RKO (cell line): ENCODE measurements at places on chromosomes 2 and 18.

DNA sequence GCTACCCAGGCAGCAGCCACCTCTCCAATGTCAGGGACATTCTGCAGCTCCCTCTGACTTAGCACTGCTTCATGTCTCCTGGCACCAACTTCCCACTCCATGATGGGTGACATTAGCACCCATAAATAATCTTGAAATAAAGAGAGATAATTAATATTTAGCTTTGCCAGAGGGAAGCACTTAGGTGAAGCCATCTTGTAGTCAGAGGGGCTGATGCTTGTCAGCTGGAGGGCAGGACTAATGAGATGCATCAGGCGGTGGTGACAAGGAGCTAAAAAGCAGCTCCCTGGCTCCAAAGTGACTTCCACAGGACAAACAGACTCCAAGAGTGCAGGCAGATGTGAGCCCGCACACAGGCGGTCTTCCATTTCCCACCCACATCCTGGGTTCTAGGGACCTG is 153.0 kb upstream of the ID2 start:
- DNase-seq, result no peak

DNA sequence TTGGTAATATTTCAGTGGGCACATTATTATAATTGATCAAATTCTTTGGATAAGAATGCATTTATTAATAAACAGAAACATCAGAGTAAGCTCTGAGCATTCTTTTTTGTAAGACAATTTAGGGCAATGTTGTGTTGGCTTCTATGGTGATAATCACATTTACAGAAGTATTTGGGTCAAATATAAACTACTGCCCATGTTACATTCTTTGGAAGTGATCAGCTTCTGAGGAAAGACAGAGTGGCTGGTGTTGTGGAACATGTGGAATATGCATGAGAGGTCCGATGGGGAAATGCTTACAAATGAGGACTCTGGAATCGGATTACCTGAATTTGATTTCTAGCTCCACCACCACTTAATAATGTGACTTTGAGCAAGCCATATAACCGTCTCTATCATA is 19.4 kb downstream of the SERPINB13 start:
- no peak for DNase-seq

GRCh38 chr2:197280015-197280702 is 30.4 kb downstream of the ANKRD44 start:
- no peak for DNase-seq

DNA sequence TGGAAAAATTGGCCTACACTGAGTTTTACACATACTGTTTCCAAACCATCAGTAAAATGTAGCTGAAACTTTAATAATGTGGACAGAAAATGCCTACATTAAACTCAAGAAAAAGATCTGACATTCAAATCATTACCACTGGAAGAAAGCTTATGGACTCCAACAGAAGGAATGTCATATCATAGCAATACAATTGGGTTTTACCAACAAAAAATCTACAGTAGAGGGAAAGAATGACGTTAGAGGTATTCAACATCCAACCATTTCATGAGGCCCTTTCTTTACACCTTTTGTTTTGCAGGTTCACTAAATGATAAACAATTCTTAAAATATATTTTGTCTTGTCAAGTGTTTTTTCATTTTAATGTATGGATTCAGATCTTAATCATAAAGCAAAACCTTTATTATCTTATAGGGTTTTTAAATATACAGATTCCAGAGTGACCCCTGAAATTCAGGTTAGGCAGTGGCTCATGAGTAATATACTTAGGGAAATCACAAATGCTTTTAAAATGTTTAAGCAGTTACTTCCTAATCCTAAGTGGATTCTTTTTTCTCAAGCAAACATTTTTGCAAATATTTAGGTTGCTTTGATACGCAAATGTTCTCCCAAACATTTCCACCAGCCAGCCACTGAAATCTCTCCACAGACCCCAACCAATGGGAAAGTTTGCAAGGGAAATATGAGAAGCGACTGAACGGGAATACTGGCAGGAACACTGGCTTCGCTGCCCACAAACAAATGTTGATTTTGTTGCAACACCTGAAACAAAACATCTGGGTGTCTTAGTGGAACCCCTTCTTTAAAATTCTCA is 168.7 kb downstream of the TCF4 start:
- no peak for DNase-seq

DNA sequence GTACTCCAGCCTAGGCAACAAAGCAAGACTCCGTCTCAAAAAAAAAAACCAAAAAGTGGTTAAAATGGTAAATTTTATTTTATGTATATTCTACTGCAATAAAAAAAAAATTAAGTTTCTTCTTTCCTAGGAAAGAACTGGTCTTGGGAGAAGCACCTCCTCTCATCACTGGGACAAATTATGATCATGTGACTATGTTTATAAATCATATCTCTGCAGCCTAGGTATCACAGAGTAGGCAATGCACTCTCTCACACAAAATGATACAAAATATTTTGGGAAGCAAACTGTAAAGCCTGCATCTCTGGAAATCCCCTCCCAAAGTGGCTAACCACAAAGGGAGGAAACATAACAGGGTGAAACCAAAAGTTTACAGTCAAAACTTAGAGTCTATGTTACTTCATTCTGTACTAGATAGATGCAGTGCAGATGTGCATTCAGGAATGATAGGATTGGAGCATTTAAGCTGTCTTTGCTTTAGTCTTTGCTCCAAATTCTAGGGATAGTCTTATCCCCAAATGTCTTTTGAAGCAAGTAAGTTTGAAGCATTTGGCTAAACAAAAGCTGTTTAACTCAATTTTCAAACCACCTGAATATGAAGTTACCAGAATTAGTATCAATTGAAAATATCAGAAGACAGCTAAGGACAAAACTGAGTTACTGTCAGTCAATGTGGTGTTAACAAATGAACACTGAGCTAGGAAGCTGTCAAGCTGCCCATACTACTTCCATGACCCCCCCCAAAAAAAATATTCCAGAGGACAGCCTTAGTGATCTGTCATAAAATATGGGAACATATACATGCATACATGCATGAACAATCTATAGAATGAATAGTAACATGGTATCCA is 21.1 kb upstream of the MALT1 start:
- DNase-seq, result no peak

GRCh38 chr18:36331521-36331971 is 34.0 kb downstream of the FHOD3 start:
- no peak for DNase-seq

GRCh38 chr2:166921261-166921896 is 33.1 kb downstream of the XIRP2 start:
- no peak for DNase-seq

- no peak for DNase-seq
Observed at GRCh38 chr2:236286873-236287545, 22.8 kb upstream of the ASB18 start.

GRCh38 chr2:210410542-210410941 is 66.0 kb downstream of the LANCL1 start:
- no peak for DNase-seq

GRCh38 chr18:3471141-3471648 is 21.2 kb downstream of the TGIF1 start:
- no peak for DNase-seq

DNA sequence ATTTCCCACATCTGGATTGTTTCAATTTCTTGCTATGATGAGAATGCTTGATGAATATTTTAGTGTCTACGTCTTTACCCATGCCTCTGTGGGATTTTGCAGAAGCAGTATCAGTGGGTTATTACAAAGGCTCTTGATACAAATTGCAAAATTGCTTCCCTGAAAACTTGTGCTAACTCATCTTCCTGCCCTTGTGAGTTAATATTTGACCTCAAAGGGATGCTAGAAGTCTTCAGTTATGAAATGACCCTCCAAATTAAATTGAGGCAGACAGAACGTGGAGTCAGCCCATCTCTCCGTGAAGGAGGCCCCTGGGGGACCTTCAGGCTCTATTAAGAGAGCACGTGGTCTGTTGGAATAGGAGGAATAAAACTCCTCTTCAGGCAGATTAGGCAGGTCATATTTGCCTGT is 239.2 kb upstream of the HS6ST1 start:
- DNase-seq, result no peak

DNA sequence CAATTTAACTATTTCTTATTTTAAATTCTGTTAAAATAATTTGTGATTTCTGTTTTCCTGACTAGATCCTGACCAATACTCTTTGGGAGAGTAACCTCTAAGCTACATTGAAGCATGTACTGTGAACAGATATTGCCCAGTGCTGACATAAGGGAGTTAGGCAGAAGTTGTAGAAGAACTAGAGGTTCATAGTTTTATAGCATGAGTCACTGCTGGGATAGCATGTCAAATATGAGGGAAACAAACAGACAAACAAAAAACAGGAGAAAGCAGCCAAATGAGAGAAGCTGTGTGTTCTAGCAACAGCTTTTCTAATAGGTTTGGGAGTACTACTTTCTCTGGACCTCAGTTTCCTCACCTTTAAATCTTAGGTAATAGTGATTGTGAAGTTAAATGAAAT is 72.4 kb downstream of the CERS6 start:
- no peak for DNase-seq

DNA sequence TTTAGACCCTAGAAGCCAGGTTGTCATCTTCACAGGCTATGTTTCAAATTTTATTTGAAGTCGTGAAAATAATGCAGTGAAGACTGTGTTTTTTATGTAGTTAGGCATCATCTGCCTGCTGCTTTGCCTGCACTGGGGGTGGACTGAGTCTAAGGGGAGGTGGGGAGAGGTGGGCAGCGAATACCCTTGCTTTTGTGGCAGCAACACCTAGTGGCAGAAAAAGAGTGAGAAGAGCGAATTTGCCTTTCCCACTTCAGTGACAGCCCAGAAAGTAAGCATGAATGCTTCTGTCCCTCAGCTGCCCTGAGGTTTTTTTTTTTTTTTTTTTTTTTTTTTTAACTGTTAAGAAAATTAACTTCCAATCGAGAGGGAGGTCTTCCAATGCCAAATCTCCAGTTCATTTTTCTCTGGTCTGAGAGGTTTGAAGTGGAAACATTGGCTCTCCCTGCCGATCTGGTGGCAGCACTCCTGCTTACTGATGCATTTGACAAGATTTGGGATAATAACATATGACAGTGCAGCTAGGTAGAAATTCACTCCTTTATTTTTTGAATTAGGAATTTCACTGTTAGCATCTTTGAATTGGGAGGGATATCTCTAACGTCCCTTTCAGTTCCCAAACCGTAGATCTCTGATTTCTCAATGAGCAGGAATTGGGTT is 60.3 kb upstream of the LYPD6B start:
- DNase-seq, result no peak

GRCh38 chr2:46164529-46165301 is 132.5 kb upstream of the EPAS1 start:
- DNase-seq, result no peak

- DNase-seq, result no peak
Observed at GRCh38 chr18:77755187-77755586, 505.5 kb downstream of the GALR1 start.

- no peak for DNase-seq
Observed at GRCh38 chr2:46335391-46336282, 38.4 kb downstream of the EPAS1 start.

DNA sequence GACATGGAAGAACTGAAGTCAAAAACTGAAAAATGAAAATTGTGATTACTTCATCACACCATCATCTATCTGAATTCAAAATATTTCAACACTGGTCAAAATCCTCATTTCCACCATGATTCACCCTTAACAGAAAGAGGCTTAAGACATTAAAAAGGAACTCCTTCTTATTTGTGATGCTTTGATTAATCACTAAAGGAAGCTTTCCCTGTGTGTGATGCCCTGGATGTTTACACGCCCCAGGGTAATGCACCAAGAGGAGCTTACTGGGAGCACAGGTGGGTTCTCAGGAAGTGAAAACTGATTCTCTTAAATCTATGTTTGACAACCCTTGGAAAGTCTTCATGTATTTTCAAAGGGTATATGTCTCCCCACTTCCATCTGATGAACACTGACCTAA is 11.5 kb downstream of the GRB14 start:
- DNase-seq, result no peak

DNA sequence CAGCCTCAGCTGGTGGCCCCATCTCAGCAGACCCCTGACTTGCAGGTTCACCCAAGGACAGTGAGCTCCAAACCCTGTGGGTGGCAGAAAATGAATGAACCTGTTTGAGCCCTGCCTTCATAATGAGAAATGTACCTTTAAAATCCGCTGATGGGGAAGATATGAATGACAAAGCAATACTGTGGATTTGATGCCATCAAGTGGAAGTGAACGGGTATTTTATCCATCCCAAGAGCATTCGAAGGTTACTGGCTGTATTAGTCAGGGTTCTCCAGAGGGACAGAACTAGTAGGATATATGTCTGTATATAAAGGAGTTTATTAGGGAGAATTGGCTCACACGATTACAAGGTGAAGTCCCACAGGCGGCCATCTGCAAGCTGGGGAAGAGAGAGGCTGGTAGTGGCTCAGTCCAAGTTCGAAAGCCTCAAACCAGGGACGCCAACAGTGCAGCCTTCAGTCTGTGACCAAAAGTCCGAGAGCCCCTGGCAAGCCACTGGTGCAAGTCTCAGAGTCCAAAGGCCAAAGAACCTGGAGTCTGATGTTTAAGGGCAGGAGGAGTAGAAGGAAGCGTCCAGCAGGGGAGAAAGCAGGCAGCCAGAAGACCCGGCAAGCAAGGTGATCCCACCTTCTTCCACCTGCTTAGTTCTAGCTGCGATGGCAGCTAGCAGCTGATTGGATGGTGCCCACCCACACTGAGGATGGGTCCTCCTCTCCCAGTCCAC is 32.1 kb downstream of the TOGARAM2 start:
- no peak for DNase-seq

GRCh38 chr18:47754311-47755101 is 176.0 kb downstream of the SMAD2 start:
- no peak for DNase-seq

DNA sequence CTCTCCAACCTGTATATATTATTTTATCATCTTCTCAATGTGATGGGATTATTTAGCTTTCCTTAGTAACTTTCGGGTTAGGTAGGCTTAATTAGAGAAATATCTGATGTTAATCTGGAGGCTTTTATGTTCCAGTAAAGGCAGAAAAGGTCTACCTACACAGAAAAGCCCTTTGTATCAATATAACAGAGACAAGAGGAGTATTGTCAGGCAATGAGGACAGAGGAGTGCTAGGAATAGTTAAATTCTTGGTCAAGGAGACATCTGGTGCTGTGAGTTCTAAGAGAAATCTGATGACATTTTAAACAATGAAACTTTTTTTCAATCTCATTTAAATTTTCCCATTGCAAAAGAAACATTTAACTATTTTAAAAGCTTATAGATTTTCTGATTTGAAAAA is 36.1 kb downstream of the DPP4 start:
- no peak for DNase-seq
